HTR-8/SVneo (cell line): ENCODE measurements at places on chromosomes 3 and 15.

DNA sequence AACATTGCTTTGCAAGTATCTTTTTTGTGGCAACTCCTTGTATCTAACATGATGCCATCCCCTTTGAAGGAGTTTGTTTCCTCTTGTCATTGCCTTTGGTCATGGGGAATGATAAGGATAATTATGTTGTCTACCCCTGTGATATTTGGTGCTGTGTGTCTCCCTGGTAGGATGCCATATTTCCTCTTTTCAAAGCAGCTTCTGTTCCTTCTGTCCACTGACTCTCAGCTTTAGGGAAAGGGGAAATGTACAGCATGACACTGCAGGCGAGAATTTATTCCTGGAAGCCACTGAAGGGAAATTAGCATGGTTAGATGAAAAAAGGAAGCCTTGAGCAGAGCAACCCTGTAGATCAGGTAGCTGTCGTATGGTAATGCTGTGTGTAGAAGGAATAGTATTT, 576.7 kb downstream of the CADM2 start:
- no peak for DNase-seq

GRCh38 chr15:41633609-41634008, 26.6 kb upstream of the MGA start:
- DNase-seq: no peak

GRCh38 chr3:78580681-78581080, 1187.1 kb downstream of the ROBO1 start:
- DNase-seq: no peak

GRCh38 chr15:94327356-94327936, 96.1 kb downstream of the MCTP2 start:
- peak; percentile 15 for DNase-seq

DNA sequence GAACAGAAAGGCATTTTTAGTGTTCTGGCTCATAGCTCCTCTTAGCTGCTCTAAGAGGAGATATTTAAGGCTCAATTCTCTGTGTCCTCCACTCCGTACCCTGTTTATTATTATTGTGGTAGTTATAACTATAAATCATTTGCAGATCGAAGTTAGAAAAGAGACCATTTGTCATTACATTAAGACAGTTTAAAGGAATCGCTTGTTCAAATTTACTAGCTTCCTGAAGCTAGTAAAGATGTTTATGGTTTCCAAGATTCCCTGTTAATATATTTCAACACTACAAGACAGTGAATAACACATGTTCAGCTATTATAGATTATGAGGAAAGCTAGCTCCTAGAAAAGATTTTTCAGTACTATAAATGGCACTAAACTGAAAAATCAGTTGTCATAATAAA, 12.6 kb downstream of the ATXN7 start:
- no peak for DNase-seq

DNA sequence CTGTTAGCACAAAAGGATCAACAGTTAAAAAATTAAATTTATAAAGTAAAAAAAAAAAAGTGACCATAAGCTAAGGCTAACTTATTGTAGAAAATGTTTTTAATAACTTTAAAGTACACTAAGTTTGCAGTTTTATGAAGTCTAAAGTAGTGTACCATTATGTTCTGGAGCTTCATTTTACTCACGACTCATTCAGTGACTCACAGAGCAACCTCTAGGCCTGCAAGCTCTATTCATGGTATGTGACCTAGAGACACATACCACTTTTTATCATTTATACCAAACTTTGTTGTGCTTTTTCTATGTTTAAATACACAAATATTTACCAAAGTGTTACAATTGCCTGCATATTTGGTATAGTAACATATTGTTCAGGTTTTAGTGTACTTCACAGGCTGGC, 1552.3 kb downstream of the OTOL1 start:
- no peak for DNase-seq

DNA sequence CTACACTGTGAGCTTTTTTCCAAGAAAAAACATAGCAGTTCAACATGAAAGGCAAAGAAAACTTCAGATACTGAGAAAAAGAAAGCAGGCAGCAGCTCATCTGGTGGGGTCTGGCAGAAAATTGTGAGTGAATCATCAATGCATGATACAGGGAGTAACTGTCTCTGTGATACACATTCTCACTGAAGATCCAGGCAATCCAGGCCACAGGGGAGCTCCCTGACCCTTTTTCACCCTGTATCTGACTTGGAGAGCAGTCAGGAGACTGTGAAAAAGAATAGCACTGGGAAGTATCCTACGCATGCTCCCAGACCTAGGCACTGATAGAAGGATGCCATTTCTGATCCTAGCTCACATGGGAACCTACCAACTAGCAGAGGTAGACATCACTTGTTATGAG, 269.8 kb downstream of the MBNL1 start:
- DNase-seq: no peak

DNA sequence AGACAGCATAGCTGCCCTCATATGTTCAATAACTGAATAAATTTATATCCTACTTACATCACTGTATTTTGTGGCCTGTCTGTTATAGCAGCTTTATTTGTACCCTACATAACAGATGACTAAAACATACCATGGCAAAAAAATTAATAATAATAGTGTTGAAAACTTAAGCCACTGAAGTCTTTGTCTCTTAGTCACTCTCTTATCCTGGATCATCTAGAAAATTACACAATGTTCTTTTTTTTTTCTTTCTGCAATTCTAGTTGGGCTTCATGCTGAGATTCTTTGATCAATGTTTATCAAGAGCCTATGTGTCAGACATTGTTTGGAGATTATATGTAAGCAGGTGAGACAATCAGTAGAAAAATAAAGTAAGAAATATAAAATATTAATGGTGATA, 519.3 kb upstream of the ARPP21 start:
- DNase-seq: no peak

GRCh38 chr3:170330366-170330765, 27.1 kb upstream of the SKIL start:
- no peak for DNase-seq
